ENCODE measurements at places on chromosomes 7 and 10.

DNA sequence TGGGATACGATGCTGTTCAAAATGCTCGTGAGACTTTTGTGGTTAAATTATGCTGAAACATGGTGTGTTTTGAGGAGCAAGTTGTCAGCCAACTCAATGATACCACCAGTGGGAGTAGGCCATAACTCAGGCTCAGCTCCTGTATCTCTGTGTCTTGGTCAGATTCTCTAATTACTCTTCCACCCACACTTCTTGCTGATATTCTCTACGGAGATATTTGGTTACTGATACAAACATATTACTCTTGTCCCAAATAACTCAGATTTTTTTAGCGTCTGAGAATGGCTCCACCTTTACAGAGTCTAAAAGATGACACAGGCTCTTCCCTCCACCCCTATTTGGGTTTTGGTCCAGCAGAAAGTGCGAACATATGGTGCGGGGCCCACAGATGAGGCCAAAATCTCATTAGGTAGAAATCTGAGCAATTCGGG is 168.9 kb downstream of the PKD1L1 start:
- no peak for DNase-seq

- DNase-seq: no peak
Observed at GRCh38 chr7:87220734-87221215, 1.2 kb upstream of the TMEM243 start.

DNA sequence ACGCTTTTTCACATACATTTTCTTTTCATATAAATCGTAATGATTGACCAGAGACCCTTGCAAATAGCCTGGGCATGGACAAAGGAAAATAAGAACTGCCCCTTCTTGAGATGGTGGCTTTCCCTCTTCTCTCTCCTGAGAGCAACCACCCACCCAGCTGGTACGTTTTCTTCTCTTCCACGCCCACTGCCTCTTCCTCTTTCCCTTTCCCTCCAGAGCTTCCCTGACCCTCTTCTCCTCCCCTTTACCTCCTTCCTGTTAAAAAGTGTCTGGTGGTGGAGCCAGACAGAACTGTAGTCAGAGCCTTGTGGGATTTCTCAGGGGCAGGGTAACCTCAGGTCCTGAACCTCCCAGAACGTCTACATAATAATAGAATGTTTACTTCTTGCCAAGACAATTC is 23.2 kb downstream of the GPR141 start:
- no peak for DNase-seq

- DNase-seq: no peak
Observed at GRCh38 chr7:41911792-41912191, 208.9 kb upstream of the INHBA start.

DNA sequence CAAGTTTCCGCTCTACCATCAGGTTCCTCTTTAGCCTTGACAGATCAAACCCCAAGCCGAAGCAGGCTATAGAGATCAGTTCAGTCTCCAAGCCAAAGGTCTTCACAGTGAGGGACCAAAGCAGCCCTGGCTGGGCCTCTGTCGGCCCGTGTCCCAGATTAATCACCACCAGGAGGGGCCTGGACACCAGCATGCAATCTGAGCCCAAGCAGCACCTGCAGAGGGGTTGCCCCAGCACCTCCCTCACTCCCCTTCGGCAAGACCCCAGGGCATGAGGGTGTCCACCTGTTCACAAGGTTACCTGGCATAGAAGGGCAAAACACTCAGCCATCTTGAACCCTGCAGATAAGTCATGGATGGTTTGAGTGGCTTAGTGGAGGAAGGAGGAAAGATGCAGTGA is 36.0 kb downstream of the FBXW4 start:
- no peak for DNase-seq

GRCh38 chr7:16498122-16498521 is 28.5 kb upstream of the LRRC72 start:
- no peak for DNase-seq

- peak; percentile 44 for DNase-seq
Observed at GRCh38 chr7:142412551-142413193, 154.8 kb upstream of the PRSS58 start.

Data from mucosa of descending colon (tissue), 3 donors.